ENCODE measurements at places on chromosomes 11 and 22.

DNA sequence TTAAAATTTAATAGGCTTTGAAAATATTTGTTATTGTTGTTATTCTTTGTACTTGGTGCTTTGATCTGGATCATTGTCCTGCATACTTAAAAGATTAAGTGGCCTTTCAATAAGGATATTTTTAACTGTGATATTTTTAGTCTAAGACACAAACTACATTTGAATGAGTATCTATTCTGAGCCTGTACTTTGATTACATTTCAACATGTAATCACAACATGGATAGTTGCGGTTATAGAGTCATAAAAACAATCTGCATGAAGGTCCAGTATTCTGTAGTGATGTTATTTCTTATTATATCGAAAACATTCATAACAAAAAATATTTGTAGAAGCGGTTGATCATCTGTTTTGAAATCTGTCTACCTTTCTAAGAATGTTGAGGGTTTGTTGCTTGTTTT lies 58.6 kb downstream of the HIPK3 start:
- DNase-seq: no peak

DNA sequence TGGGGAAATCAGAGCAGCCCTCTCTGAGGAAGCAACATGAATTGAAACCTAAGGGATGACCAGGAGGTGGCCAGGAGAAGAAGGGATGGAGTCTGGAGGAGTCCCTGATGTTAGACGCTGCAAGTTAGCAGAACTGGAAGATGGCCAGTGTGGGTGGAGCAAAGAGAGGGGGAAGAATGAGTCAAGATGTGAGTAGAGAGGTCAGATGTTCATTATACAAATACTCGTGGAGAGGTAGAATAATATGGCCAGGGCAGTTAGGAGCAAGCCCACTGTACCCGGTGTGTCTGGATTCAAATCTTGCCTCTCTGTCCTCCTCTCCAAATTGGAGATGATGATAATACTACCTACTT lies 242.0 kb downstream of the TENM4 start:
- no peak for DNase-seq

- DNase-seq: no peak
Observed at GRCh38 chr22:49243335-49243734, 584.3 kb downstream of the BRD1 start.

DNA sequence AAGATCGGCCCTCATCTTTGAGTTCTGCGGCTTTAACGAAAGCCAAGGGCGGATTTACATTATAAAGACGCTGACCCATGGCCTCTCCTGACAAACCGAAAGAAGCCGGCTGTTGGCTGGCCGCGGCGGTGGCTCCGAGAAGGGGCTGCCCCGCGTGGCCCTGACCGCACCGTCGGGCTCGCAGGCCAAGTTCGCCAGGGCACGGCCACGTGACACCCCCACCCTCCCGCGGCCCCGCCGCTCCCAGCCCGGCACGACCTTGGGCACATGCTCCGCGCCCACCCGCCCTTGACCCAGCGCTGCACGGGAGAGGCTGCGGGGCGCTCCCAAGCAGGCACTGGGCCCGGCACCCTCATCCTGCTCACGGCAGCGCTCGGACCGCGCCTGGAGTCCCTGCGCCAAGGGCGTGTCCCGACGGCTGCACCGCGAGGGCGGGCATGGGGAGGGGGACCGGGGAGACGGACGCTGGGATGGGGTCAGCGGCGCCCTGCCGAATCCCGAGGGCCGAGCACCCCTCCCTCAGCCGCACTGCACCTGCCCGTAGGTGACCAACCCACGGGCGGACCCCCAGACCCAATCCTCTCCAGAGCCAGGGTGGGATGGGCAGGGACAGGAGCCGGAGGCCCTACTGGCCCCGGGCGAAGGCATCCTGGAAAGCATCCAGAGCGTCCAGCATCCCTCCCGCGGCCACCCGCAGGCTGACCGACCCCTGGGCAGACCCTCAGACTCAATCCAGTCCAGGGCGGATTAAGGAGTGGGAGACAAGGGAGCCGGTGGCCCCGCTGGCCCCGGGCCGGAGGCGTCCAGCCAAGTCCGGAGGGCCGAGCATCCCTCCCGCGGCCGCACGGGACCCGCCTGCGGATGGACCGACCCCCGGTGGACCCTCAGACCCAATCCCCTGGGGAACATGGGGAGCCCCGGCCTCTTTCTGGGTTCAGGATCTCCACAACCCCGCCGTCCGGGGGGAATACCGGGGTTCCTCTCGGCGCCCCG lies 759 bp downstream of the CPT1A start:
- no peak for DNase-seq

- no peak for DNase-seq
Observed at GRCh38 chr11:12653729-12654128, 20.5 kb upstream of the TEAD1 start.

DNA sequence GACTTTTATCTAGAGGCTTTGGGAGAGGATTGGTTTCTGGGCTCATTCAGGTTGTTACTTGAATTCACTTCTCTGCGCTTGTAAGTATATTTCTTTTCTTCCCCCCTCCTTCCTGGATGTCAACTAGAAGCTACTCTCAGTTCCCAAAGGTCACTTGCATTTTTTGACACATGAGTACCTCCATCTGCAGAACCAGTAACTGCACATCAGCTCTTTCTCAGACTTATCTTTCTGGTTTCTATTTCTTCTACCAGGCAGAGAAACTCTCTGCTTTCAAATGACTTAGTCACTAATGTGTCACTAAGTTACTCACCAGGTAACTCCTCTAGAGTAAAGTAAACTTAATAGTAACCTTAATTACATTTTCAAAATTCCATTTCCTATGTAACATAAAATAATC lies 773.0 kb upstream of the LUZP2 start:
- no peak for DNase-seq

GRCh38 chr11:77590194-77590782 lies 535 bp downstream of the AQP11 start:
- no peak for DNase-seq

- DNase-seq: peak; percentile 67
Observed at GRCh38 chr22:49827853-49828598, at the start of gene BRD1. BRD1 (minus strand) TSS chr22:49827873; CDS start chr22:49824317, 3,556 bp downstream.

- no peak for DNase-seq
Observed at GRCh38 chr22:30855677-30856518, 112.7 kb downstream of the MORC2 start.

- no peak for DNase-seq
Observed at GRCh38 chr11:76148231-76148630, 58.1 kb downstream of the WNT11 start.

DNA sequence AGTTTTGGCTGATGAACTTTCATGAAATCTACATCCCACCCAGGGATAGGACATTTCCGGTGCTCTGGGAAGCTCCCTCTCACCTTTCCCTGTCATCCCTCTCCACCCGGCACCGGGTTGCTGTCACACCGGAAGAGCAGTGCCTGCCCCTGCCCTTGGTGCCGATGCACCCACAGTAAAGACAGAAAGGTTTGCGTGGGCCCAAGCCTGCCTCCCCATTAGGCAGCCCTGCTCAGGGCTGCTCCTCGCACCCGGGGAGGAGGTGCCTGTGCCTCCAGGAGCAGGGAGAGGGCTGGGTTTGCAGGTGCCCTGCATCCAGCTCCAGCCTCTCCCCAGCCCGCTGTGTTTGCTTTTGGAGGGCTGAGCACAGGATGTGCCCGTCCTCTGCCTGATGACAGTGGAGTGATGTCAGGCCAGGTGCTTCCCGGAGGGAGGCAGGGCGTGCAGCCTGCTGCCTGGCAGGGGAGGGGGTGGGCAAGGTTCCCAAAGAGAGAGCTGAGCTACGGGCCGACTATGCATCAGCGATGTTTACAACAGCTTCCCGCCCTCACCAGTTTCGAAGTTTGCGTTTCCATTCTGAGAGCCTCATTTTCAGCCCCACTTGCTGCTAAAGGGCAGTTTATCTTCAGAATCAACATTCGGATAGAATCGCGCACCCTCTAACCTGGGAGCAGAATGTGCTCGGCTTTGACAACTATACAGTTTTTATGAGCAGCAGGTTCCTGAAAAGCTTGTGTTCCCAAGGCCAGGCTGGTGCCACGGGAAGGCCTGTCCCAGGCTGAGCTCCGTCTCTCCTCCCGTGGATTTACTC lies 83.2 kb upstream of the CLDN5 start:
- DNase-seq: peak; percentile 40

- no peak for DNase-seq
Observed at GRCh38 chr11:69630017-69630416, 10.9 kb upstream of the CCND1 start.

GRCh38 chr11:42003801-42004200 lies 544.3 kb upstream of the LRRC4C start:
- DNase-seq: no peak

Data from naive thymus-derived CD4-positive, alpha-beta T cell (primary cell).